ENCODE measurements at places on chromosomes 2 and 18.

- DNase-seq: no peak
Measured at GRCh38 chr2:32838418-32838817, 108.3 kb upstream of the LTBP1 start.

DNA sequence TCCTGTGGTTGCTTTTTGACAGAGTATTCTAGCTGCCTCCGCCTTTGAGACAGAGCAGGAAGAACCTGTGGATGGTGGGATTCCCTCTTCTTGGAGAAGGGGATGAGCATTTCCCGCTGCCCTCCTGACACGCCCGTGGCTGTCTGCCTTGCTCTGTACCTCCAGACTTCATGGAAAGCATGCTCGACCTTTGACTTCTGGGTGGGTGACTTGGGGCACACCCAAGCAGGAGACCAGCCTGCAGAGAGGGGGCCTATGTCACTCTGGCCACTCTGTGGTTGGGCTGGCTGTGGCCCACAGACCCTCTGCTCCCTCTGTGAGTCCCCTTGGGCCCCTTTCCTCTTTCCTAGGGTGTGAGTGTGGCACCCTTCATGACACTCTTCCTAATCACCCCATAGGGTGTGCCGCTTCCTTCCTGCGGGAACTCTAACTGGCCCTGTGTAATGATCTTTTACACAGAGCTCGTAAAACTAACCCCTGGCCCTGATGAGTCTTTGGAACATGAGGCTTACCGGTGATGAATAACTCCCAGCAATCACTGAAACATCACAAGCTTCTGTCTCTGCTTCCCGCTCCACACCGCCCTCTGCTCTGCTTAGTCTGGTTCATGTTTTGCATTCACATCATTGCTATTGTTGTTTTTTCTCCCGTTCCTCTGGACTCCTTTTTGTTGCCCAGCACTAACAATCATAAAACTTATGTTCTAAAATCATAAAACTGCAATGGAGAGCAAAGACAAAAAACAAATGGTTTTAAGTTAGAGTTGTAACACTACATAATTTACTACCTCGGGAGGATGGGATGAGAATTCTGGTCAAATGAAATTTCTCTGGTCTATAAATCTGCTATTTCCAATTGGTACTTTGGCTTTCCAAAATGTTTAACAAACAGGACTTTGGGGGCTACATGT is 101.1 kb downstream of the SH3YL1 start:
- DNase-seq: no peak

- DNase-seq: no peak
Measured at GRCh38 chr2:125526093-125526492, 1129.9 kb upstream of the GYPC start.

DNA sequence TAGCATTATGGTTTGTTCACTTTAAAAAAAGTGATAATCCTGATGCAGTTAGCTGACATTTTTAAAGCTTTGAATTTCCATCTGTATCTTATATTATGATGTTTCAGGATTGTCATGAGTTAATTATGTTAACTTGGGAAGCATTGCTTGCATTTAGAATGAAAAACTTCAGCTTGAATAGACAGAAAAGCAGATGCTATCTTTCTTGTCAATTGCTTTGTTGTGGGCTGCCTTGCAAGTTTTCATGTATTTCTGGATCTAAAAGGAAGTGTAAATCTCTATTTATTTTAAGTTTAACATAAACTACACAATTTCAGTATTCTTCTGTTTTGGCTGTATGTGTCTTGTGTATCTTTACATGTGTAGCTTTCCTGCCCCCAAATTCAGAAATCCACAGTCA is 479.5 kb downstream of the ARHGAP15 start:
- no peak for DNase-seq

GRCh38 chr18:75958683-75959082 is 531.2 kb upstream of the SMIM21 start:
- DNase-seq: no peak

- no peak for DNase-seq
Measured at GRCh38 chr2:227821043-227821942, 7.7 kb downstream of the CCL20 start.

DNA sequence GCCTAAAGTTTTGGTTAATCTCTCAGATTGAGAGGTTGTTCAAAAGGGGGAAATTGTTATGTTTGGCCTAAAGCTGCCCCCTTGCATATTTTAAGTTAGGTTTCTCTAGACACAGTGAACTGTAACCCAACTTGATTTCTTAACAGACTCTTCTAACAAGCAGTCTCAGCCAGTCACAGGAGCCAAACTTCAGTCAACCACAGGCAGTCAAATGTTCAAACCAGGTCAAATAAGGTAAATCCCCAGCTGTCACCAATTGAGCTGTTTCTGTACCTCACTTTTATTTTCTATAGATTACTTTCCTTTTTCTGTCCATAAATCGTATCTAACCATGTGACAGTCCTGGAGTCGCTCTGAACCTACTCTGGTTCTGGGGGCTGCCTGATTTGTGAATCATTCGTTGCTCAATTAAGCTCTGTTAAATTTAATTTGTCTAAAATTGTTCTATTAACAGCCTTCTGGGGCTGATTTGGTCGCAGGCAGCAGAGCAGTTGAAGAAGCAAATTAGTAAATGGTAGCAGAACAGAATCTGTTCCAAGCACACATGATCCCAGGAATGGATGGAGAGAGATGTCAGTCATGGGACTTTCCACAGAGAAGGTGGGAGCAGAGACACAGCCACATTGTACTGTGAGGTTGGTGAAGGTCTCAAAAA is 16.4 kb upstream of the NFU1 start:
- DNase-seq: no peak

- no peak for DNase-seq
Measured at GRCh38 chr2:168814046-168814445, 11.6 kb downstream of the NOSTRIN start.

DNA sequence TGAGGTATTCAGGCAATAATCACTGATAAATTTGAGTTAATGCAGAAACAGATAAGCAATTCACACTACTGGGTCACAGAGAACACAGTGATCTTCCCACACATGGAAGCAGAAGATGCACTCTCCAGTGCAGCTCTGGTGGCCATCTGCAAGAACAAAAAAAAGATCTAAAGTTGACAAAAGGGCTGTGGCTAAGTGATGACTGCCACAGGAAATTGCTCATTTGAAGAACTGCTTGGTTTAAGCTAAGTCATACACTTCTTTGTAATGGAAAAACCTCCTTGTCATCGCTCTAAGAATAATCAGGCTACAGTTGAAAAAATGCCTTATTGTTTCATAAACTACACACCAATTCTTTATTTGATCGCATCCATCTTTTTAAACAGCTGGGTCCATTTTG is 115.1 kb downstream of the DTNB start:
- DNase-seq: no peak

- DNase-seq: no peak
Measured at GRCh38 chr2:134410831-134411231, 157.0 kb downstream of the MGAT5 start.

- no peak for DNase-seq
Measured at GRCh38 chr2:168253379-168253778, 6.0 kb upstream of the STK39 start.

All from LNCaP clone FGC (cell line).